H9 (cell line): ENCODE measurements at places on chromosomes 4 and X. TPM values are rescaled to one million over a fixed set of nuclear protein-coding genes. Genes with fewer than 3 reads are reported as not detected.

Gene ABCE1
- total RNA-seq = 112 TPM in 2 replicates

Gene SPATA4
- not detected in 2 replicates for total RNA-seq

Gene GLUD2
- 0.99 and 1.0 TPM in 2 replicates for total RNA-seq

Gene PASD1
- total RNA-seq = not detected in 2 replicates

Gene EOLA2
- total RNA-seq = 38.9 and 39.6 TPM in 2 replicates

Gene RHOXF2B
- not detected in 2 replicates for total RNA-seq

Gene WAS
- total RNA-seq = 0.24 and 0.61 TPM in 2 replicates

Gene SAGE1
- not detected in 2 replicates for total RNA-seq

Gene SLC25A14
- 11.7 and 12.7 TPM in 2 replicates for total RNA-seq

Gene PRKG2
- 1.6 and 1.9 TPM in 2 replicates for total RNA-seq

Gene GPM6B
- total RNA-seq = 73.9 and 79.8 TPM in 2 replicates

Gene STPG2
- 0.11 and 0.20 TPM in 2 replicates for total RNA-seq

Gene ZFYVE28
- total RNA-seq = 0.98 and 1.2 TPM in 2 replicates

Gene RAB33A
- 0.59 and 0.92 TPM in 2 replicates for total RNA-seq

Gene KIT
- total RNA-seq = 6.7 and 6.9 TPM in 2 replicates

Gene PABPC5
- 2.7 and 3.0 TPM in 2 replicates for total RNA-seq

Gene ADD1
- total RNA-seq = 163 and 166 TPM in 2 replicates

Gene CSN1S1
- not detected in 2 replicates for total RNA-seq

Gene TMEM47
- total RNA-seq = 26.0 and 26.4 TPM in 2 replicates

Gene PABPC4L
- 1.8 and 2.2 TPM in 2 replicates for total RNA-seq

Gene ARL9
- 0.48 TPM in 1 of 2 replicates, not detected in the other for total RNA-seq

Gene CASP6
- total RNA-seq = 25.2 and 32.2 TPM in 2 replicates

Gene FDCSP
- not detected in 2 replicates for total RNA-seq

Gene HDAC8
- 21.4 and 21.6 TPM in 2 replicates for total RNA-seq

Gene SPATA18
- total RNA-seq = 3.9 and 5.5 TPM in 2 replicates

Gene SHROOM3
- total RNA-seq = 27.0 and 27.6 TPM in 2 replicates

Gene PQBP1
- total RNA-seq = 87.5 and 87.9 TPM in 2 replicates

Gene CABS1
- 0.15 TPM in 1 of 2 replicates, not detected in the other for total RNA-seq

Gene GPRIN3
- 0.48 and 0.53 TPM in 2 replicates for total RNA-seq

Gene RBMXL3
- total RNA-seq = not detected in 2 replicates

Gene CYTL1
- 1.4 and 1.7 TPM in 2 replicates for total RNA-seq

Gene TRIM75
- not detected in 2 replicates for total RNA-seq

Gene MAGEB6B
- total RNA-seq = not detected in 2 replicates

Gene TCEAL5
- total RNA-seq = not detected in 2 replicates

Gene IBSP
- total RNA-seq = not detected in 2 replicates
